GM23338 (cell line): ENCODE measurements at places on chromosomes 7 and 10.

DNA sequence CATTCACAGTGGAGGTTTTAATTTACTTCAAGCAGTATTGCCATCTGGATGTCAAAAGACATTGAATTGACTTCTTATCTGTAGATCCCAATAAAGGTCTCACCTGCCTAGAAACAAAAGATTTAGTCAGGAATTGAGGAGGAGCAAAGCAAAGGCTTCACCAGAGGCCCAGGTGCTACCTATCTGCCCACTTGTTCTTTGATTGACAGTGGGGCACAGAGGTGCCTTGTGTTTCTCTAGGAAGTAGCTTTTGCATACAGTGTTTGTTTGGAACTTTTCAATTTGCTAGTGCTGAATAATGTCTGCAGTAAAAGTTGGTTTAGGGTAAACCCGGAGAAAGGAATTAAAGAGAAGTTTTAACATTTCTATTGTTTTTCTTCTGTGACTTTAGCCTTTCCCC, 40.4 kb downstream of the AUTS2 start:
- no peaks in the 10 kb centered on the region for H3K27me3 ChIP-seq
- H3K4me3 ChIP-seq: no peak overlapping the region
- peaks cover 33% of the 10 kb centered on the region for H3K4me1 ChIP-seq
- H3K27ac ChIP-seq: no peak overlapping the region
- peak; percentile 40 for DNase-seq

GRCh38 chr10:77555591-77556212, 81.9 kb downstream of the KCNMA1 start:
- no peak for DNase-seq
- H3K27me3 ChIP-seq: no peaks in the 10 kb centered on the region
- no peaks in the 10 kb centered on the region for H3K36me3 ChIP-seq
- no peak overlapping the region for H3K4me3 ChIP-seq
- H3K4me1 ChIP-seq: no peaks in the 10 kb centered on the region; the same call in 1 of the 2 replicates

- no peak overlapping the region for H3K4me3 ChIP-seq
- DNase-seq: no peak
- H3K27ac ChIP-seq: no peak overlapping the region
- H3K36me3 ChIP-seq: no peaks in the 10 kb centered on the region
- H3K4me1 ChIP-seq: no peaks in the 10 kb centered on the region
Measured at GRCh38 chr10:69224862-69225657, 4.9 kb downstream of the HKDC1 start.

- H3K4me3 ChIP-seq: no peak overlapping the region
- H3K27me3 ChIP-seq: no peaks in the 10 kb centered on the region
- H3K36me3 ChIP-seq: no peaks in the 10 kb centered on the region
- no peak overlapping the region for H3K27ac ChIP-seq
- DNase-seq: no peak
- 0 out of 2 replicates have a peak, but pooled peaks cover 6% of the 10 kb centered on the region for H3K4me1 ChIP-seq
Measured at GRCh38 chr10:1242975-1243374, 186.8 kb downstream of the WDR37 start.

- no peak overlapping the region for H3K4me3 ChIP-seq
- H3K27ac ChIP-seq: no peak overlapping the region
- H3K4me1 ChIP-seq: no peaks in the 10 kb centered on the region
Measured at GRCh38 chr7:156043416-156044178, 231.3 kb upstream of the SHH start.

GRCh38 chr7:71171476-71171875, 39.5 kb downstream of the GALNT17 start:
- H3K27ac ChIP-seq: no peak overlapping the region
- no peaks in the 10 kb centered on the region for H3K36me3 ChIP-seq
- no peak for DNase-seq
- no peaks in the 10 kb centered on the region for H3K27me3 ChIP-seq
- H3K4me3 ChIP-seq: no peak overlapping the region

DNA sequence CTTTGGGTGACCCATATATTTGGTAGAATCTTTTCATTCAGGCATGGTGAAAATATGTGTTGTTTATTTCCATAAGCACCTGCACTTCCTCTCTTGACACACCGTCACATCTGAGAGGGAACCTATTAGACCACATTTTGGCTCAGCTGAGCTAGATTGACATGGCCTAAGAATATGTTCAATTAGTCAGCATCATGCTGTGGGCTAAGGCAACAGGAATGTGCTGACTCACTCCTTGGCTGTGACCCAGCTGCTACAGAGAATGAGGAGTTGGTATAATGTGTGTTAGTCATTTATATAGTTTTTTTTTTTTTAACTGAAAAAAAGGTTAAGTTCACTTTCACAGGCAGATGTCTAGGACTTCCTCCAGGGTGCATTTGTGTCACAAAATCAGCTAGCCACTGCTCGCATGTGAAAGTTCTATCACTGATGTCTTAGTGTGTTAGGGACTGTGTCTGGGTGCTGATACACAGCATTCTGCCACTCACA, 180.6 kb downstream of the SEMA3E start:
- H3K4me3 ChIP-seq: no peak overlapping the region
- peak; percentile 83 for DNase-seq
